CD4-positive, alpha-beta T cell treated with Interleukin-2 at 100 ng/mL for 4 hours (primary cell): ENCODE measurements at places on chromosomes 7 and 10.

DNA sequence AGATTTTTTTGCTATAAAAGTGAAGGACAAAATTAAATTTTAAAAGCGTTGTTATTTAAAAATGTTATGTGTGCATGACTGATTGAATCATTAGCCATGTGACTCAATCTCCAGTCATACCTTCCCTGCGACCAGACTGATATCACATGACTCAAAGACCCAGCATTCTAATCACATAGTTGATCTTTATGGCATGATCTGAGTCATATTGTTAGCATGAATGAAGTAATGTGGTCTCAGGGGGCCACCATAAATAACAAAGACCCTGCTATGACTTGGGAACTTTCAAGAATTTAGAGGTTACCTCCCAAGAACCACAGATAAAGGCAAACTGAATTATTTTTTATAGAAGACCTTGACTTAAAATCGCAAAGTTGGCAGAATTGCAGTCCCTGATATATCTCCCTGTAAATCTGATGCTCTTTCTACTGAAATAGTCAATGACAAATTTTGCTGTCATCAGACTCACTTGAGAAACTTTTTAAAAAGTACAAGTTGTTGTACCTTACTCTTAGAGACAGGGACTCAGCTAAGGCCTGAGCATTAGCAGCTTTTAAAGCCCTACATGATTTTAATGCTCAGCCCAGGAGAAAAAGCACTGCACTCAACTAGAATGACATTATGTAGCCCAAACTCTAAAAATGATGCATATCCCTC is 717.3 kb downstream of the XPNPEP1 start:
- no peak for DNase-seq

DNA sequence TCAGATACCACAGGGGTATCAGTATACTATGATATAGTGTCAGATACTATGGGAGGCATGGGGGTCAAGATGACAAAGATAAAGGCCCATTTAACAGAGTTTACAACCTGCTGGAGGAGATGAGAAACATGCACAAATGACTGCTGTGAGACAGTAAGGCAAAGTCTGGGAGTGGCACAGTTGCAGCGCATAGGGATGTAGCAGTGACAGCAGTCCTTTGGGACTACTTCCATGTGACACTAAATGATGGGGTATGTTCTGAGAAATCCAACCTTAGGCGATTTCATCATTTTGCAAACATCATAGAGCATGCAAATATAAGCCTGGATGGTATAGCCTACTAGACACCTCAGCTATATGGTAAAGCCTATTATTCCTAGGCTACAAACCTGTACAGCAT is 56.8 kb downstream of the CDK1 start:
- DNase-seq, result no peak

DNA sequence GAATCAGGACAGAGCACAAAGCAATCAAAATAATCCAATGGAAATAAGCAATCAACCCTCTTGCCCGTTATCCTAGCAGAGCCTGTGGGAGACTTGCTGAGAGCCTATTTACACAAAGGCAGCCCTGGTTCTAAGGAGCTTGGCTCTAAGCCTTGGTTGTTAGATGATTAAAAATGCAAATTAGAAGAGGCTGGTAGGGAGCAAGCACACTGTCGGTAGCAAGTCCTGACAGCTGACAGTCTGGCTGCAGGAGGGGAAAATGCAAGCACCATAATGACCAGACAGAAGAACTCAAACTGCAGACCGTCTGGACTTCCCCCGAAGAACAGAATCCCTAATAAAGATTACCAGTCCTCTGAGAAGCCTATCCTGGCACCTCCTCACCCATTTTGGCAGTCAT is 131.8 kb upstream of the CTTNBP2 start:
- no peak for DNase-seq

DNA sequence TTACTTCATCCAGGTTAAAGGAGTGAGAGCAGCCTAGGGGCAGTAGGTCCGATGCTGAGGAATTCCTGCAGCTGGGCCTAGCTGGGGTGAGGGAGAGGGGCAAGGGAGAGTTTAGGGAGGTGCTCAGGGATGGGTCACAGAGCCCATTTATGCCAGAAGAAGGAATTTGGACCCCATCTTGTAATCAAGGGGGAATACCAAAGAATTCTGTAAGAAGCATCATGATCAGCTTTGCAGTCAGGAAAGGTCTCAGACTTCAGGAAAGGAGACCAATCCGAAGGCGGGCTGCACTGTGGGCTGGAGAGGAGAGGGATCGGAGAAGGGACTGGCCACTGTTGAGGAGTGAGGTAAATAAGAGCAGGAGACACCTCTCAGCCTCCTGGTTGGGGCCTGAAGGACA is 566.6 kb upstream of the MGMT start:
- no peak for DNase-seq

- DNase-seq, result no peak
Measured at GRCh38 chr7:116779931-116780330, 82.5 kb upstream of the CAPZA2 start.

- no peak for DNase-seq
Measured at GRCh38 chr7:73618538-73618937, 5.8 kb downstream of the MLXIPL start.

DNA sequence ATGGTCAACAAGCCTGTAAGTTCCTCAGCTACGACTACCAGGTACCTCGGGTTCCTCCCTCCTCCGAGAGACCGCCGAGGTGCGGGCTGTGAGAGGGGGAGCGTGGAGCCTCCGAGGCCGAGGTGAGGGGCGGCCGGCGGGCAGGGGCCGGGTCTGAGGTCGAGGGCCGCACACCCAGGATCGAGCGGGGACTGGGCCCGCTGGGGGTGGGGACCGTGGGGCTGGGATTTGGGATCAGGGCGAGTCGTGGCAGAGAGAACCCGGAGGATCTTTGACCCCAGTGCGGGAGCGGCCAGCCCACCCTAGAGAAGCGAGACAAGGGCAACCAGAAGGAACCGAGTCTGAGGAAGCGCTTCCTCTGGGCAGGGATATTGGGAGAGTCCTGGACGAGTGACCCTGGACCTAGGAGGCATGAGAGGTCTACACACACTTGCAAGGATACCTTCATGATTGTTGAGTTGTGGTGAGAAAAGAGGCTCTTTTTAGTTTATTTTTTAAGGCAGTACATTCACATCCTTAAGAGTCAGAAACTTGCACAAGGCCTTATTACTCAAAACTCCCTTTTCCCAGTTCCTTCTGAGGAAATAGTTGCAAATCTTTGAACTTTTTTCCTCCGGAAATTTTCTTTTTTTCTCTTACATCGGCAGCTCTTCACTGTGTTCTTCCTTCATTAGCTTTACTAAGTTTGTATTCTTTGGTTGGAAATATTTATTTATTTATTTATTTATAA is 395 bp downstream of the ZNF487 start:
- DNase-seq, result no peak

GRCh38 chr7:93890041-93890463 is 501 bp downstream of the TFPI2 start:
- no peak for DNase-seq

DNA sequence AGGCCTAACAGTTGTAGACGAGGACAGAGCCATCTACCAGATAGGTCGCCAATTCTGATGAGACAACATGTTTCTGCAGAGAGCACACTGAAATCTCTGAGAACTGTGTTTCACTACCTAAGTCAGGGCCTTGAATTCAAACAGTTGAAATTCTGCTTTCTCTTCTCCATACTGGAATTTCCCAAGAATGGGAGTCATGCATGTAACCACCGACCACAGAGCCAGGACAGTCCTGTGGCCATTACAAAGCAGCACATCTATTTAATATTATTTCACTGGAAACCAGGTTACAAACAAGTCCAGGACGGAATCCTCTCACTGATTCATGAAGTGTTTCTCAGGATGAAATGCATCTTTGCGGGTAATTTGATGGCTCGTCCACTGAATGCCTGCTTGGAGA is 62.0 kb upstream of the ST8SIA6 start:
- DNase-seq, result no peak

- no peak for DNase-seq
Measured at GRCh38 chr7:4014346-4015050, 667.6 kb upstream of the FOXK1 start.

DNA sequence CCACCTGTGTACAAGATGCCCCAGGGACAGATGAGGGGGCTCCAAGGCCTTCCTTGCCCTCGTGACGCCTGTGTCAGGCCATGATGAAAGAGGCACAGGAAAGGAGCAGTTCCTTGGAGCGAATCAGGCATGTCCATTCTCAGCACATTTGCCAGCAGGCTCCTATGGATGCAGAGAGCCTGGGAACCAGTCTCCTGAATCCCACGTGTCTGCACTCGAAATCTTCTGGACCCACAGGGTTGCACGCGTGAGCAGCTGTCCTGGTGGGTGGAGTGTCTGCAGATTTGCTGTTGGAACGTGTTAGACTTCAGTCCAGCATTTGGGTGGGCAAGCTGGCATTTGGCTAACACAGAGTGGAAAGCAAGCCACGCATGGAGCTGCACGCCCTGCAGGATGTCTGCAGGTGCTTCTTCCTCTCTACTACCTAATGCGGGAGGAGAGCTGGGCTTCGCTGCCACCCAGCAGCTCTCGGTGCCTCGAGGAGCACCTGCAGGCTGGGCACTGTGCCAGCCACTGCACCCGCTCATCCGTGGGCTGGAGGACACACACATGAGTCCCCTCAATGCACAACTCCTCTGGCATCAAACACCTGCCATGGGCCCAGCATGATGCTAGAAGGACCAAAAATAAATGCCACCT is 140.7 kb downstream of the PAXIP1 start:
- no peak for DNase-seq

DNA sequence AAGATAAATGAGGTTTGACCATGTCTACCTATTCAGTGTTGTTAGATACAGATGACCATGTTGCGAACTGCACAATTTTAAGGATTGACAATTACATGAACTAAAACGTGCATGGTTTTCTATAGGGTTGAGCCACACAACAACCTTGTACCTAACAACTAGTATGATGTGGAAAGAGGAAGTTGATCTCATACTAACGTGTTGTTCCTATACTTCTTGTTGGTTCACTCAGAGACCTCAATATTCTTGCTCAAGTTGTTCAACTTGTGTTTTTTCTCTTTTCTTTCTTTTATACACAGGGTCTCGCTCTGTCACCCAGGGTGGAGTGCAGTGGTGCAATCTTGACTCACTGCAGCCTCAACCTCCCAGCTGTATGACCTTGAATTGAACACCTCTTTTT is 6.1 kb upstream of the KEL start:
- DNase-seq, result no peak

DNA sequence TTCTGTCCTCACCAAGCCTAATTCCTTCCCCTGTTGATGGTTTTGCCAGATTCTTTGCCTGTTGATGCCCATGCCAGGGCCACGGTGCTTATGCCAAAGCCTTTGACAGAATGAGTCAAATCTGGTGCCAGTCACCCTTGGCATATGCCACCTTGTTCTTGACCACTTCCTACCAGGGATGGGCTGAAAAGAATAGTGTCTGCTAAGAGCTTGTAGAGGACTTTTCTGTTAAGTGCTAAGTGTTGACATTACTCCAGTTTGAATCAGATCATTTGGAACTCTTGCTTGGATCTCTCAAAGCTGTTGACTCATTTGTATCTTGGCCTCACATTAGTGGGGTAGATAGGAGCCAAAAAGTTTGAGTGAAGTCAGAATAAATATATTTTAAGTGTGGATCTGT is 661.2 kb downstream of the AUTS2 start:
- no peak for DNase-seq

DNA sequence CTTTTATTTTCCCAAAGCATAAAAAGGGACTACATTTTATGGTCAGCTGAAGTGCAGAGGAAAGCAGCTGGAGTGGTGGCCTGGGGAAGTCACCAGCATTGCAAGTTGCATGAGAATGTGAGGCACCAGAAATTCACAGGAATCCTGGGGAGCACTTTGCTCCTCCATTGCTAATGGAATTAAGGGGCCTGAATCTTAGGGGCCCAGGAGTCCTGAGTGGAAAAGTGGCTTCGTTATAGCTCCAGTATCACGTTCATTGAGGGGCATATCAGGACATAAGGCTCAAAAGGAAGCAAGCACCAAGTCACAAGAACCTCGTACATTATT is 53.0 kb upstream of the LRRC17 start:
- DNase-seq, result no peak

GRCh38 chr10:69739634-69740033 is 62.1 kb upstream of the COL13A1 start:
- no peak for DNase-seq

DNA sequence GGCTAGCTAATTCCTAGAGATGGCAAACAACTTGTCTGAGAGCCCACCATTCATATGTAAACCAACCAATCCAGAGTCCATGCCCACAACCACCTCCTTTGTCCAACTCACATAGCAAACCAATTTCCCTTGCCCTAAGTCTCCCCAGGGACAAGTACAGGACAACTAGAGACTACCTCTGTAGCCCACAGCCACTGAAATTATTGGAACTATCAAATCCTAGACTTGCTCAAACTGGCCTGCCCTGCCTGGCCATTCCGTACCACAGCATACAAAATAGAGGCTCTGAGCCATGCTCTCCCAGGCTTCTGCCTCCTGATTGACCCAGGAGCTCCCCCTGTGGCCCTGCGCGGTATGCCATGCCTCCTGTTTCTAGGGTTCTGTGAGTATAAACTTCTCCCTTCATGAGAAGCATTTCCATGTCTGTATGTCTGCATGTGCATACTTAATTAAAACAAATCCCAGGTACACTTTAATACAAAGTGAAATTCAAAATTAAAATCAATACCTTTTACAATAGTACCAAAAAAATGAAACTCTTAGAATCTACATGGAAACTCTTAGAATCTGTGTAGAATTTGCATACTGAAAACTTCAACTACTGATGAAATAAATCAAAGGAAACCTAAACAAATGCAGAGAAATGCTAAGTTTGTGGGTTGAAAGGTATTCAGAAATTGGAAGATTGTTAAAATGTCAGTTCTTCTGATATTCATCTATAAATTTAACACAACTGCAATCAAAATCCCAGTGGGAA is 4.0 kb upstream of the HECW1 start:
- peak; percentile 7 for DNase-seq

- DNase-seq, result peak; percentile 22
Measured at GRCh38 chr10:50431791-50432190, 180.5 kb upstream of the ASAH2 start.

GRCh38 chr10:44362866-44363711 is 21.8 kb downstream of the CXCL12 start:
- no peak for DNase-seq

DNA sequence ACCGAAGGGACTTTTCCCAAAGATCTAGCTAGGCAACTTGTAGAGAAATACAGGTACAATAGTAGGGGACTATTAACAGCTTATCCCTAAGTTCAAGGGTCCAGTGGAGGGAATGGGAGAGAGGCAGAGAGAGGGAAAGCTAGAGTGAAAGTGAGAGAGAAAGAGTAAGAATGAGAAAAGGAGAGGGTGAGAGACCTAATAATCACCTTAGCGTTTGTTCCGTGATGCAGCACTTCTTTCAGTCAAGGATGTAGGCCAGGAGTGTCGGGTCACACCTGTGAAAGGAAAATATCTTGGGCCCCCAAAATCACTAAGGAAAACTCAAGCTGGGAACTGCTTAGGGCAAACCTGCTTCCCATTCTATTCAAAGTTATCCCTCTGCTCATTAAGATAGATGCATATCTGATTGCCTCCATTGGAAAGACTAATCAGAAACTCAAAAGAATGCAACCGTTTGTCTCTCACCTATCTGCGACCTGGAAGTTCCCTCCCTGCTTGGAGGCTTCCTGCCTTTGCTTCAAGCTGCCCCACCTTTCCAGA is 75.2 kb downstream of the ST8SIA6 start:
- DNase-seq, result no peak
